SHP77 (cell line): ENCODE measurements at places on chromosomes 12 and 14.

DNA sequence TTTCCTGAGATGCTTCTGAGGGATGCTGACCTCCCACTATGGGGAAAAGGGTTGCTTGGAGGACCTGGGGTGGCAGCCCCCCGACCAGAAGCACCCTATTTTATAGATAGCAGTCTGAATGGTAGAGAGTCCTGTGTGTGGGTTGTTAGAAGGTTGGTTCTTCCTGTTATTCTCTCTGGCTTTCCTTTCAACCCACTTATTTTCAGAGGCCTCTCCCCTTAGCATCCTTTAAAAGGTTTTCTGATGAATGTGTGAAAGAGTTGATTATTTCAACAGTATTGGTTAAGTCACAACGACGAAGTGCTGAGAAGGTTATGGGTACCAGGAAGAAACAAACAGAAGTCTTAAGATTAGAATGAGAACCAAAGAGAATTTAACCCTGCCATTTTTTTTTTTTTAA lies 20.8 kb upstream of the MANSC4 start:
- no peak for DNase-seq

DNA sequence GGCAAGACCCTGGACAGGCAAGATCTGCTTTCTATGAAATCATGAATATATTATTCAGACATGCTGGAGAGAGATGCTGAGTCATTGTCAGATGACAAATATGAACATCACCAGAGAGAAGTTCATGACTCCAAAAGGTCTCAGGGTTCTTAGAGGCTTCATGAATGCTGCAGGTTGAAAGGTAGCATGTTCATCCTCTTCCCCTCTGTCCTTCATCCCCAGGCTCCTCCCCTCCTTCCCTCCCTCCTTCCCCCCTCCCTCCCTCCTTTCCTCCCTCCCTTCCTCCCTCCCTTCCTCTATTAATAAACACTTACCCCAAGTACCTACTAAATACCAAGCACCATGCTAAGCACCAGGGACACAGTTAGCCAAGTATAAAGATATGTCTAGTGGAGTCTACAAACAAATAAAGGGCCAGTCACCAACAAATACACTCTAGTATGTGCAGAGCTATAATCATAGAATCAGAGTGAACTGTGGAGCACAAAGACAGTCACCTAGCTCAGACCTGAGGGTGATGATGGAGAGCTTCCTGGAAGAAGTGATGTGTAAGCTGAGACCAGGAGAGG lies 46.2 kb downstream of the RPH3A start:
- no peak for DNase-seq

GRCh38 chr12:32566663-32567295 lies 112.3 kb upstream of the DNM1L start:
- DNase-seq: no peak

DNA sequence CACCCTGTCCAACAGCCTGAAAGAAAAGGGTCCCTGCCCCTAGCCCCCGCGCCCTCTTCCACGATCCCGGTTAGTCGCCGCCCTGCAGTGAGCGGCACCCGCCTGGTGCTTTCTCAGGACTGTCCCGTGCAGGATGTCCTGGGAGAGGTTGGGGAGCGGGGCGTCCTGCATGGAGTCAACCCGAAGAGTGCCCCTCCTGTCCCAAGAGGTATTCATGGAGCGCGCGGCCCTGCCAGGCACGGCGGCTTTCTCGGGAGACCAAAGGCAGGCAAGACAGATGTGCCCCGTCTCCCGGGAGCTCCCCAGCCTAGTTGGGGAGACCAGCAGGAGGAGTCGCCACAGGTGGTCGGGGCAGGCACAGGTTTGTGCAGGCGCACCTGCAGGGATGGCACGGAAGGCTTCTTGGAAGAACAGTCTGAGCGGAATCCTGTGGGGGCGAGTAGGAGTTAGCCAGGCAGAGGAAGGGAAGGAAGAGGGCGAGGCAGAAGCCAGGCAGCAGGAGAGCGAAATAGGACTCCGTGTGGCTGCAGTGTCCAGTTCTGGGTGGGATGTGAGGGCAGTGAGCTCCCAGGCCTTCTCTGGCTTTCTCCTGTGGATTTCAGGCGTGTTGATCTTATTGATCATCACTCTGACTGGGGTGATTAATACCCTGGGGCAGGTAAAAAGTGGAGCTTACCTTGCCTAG lies 723 bp downstream of the SIVA1 start:
- no peak for DNase-seq

DNA sequence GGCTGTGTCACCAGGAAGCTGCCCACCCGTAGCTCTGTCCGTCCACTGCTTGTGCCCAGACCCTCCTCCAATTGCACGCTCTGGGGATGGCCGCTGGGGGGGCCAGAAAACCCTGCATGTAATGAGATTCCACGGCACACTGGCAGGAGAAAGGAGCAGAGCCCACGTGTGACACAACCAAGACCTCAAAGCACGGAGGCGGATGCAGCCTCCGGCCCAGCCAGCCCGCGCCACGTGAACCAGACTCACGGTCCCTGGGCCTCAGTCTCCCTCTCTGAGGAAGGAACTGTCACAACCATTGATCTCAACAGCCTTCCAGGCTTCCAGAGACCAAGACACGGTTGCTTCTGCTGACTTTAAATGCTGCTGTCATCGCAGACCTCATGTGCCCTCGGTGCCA lies 14.4 kb downstream of the ANHX start:
- no peak for DNase-seq

GRCh38 chr12:28603239-28603638 lies 413.0 kb downstream of the CCDC91 start:
- no peak for DNase-seq

- no peak for DNase-seq
These were observed 32.1 kb downstream of the TMTC1 start for GRCh38 chr12:29751676-29752075.

- no peak for DNase-seq
These were observed 70.4 kb upstream of the KITLG start for GRCh38 chr12:88650715-88651114.

DNA sequence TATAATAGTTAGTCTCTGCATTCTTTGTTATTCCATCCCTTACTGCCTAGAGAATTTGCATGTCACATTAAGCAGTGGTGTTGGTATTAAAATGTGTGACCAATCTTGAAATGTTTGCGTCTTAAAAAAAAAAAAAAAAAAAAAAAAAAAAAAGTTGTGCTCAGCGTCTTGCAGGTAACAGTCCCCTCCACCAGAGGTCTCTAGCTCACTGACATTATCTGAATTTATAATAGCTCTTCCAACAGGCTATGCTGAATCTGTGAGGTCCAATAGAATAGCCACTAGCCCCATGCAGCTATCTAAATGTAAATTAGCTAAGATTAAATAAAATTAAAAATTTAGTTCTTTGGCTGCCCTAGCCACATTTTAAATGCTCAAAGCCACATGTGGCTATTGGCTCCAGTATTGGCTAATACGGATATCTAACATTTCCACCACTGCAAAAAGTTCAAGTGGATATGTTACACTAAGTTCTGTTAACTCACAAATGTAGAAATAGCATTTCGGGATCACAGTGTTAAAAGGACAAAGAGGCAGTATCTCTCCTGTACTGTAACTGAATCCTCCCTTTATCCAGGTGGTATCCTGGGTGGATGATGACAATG lies 28.7 kb downstream of the NKX2-8 start:
- peak; percentile 74 for DNase-seq

DNA sequence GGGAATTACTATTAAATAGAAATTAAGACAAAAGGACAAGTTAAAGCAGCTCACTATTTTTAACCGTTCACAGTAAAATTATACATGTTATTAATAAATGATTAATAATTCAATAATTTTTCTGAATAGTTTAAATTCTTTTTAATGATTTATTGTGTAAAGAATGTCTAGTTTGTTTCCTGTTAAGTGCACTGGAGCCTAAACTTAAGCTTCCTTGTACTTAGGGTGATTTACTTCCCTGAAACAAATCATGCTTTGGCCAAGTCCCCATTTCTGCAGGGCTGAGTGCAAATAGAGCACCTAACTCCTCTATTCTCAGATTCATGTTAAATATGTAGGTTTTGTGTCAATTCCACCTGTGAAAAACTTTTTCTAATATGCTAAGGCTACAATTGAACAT lies 188.9 kb upstream of the PDZRN4 start:
- no peak for DNase-seq

DNA sequence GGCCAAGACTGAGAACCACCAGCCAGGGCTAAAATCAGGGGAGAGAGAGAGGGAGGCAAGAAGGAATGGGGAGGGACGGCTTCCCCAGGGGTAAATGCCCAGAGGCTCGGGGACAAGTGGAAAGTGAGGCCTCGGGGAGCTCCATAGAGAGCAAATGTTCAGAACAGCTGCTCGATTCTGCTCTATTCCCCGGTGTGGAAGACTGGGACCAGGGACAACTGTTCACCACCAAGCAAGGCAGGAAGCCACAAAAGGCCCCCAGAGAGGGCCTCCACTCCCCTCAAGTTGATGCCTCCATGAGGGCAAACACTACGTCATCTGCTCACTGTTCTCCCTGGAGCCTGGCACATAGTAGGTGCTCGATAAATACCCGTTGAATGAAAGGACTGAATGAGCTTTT lies 53.5 kb downstream of the IRF2BPL start:
- DNase-seq: no peak

DNA sequence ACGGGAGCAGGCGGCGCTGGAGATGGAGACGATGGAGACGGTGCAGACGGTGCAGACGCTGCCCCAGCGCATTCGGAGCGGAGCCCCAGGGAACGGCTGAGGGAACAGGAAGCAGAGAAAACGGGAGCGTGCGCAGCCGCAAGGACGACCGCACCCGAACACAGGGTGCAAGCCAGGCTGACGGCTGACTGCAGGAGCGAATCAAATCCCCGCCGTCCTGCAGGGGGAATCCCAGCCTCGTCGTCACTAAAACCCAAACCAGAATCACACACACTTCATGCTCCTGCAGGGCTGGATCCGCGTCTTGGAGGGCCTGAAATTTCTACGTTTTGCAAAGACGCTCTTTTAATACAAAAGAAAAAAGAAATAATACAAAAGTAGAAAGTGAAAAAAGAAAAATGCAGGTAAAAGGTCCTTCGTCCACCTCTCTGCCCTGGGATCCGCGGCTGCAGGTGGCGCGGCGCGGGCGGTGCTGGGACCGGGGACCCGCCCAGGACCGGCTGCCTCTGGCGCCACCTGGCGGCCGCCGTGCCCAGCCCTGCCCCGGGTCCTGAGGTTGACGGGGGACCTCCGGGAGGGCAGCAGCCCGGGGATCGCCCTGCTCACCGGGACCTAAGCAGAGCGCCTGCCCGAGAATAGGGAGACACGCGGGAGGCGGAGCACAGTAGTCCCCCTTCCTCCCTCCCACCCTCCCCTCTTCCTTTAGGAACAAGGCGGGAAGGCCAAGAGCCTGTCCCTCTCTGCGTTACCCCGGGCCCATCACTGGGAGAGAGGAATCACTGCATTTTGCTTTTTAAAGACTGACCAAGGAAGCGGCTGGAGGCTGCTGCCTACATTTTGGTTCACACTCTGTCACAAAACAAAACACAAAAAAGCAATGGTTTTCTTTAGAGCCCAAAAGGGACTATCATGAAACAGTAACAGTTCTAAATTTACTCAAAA lies 20.1 kb downstream of the STX2 start:
- DNase-seq: peak; percentile 51

DNA sequence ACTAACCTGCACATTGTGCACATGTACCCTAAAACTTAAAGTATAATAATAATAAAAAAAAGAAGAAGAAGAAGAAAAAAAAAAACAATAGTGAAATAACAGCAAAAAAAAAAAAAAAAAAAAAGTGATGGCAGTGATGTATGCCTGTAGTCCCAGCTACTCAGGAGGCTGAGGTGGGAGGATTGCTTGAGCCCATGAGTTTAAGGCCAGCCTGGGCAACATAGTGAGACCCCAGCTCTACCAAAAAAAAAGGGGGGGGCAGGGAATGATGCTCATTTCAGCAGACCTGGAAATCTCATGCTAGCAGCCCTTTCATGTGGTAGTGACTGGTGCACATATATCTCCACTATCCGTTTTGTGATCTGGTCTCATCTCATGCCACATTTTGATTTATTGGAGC lies 20.8 kb downstream of the TRAFD1 start:
- no peak for DNase-seq

DNA sequence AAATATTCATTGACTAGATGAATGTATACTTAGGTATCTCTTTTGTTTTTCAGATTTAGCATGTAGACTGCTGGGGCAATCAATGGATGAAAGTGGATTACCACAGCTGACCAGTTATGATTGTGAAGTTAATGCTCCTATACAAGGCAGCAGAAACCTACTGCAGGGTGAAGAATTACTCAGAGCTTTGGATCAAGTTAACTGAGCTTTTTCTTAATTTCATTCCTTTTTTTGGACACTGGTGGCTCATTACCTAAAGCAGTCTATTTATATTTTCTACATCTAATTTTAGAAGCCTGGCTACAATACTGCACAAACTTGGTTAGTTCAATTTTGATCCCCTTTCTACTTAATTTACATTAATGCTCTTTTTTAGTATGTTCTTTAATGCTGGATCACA lies 15.3 kb upstream of the SNAPC1 start:
- DNase-seq: no peak
